CD4-positive, alpha-beta T cell treated with Interleukin-15 for 1 hour (primary cell): ENCODE measurements at places on chromosomes 2 and 18.

- no peak for DNase-seq
These were observed 58.0 kb upstream of the ZBTB7C start for GRCh38 chr18:48467231-48467630.

- DNase-seq, result no peak
These were observed 66.0 kb downstream of the DIS3L2 start for GRCh38 chr2:232027530-232027929.

DNA sequence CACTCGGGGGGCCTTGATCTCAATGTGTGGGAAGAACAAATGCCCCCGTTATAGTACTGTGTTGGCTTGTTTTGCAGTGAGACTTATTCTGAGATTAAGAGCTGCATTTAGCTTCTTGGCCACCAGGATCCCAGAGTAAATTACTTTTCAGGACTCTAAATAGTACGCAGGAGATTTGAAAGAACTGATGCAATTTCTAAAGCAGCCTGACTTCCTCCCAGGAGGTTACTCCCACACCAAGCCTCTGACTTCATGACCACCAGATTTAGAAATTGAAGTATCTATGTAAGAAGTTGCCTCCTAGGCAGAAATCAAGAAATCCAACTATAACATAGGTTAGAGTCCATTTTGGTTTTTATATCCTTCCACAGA, 67.0 kb downstream of the FEZ2 start:
- DNase-seq, result no peak

- no peak for DNase-seq
These were observed 51.2 kb upstream of the CREB1 start for GRCh38 chr2:207478572-207478971.

DNA sequence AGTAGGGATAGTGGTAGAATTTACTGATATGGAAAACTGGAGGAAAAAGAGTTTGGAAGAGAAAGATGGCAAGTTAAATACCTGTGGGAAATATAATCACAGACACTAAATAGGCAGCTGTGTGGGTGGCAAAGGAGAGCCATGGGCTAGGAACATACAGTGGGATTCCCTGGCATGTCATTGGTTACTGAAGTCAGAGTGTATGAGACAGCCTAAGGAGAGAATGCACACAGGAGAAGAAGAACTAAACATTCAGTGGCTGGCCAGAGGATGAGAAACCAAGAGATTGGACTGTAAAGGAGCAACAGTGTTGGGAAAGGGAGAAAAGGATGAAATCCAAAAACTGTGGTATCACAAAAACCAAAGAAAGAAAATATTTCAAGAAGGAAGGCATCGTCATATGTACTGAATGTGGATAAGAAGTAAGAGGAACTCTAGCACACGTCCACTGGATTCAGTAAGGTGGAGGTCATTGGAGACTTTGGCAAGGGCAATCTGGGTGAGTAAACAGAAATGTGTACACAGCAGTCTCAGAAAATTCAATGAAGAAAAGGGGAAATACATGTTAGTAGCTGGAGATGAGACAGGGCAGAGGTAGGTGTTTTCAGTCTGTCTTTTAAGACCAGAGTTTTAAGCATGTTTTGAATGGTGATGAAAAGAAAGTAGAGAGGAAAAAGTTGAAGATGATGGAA, 83.3 kb downstream of the SPIRE1 start:
- no peak for DNase-seq

DNA sequence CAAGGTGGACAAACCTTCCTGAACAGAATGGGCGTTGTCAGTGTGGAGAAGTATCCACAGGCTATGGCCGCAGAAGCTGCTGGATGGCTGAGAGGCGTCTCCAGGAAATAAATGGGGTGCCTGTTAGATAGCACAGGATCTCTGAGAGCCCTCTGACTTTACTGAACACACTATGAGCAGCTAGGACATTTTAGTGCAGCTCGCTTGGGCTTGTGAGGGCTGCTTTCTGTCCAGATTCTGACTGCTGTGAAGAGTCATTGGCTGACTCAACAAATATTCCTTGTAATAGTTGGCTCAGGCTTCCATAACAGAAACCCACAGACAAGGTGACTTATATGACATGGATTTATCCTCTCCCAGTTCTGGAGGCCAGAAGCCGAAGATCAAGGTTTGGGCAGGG, 100.2 kb upstream of the SNTG2 start:
- DNase-seq, result no peak

- no peak for DNase-seq
These were observed 130.4 kb upstream of the ZFP36L2 start for GRCh38 chr2:43356774-43357173.

- no peak for DNase-seq
These were observed 87.9 kb downstream of the IRS1 start for GRCh38 chr2:226711606-226712296.

DNA sequence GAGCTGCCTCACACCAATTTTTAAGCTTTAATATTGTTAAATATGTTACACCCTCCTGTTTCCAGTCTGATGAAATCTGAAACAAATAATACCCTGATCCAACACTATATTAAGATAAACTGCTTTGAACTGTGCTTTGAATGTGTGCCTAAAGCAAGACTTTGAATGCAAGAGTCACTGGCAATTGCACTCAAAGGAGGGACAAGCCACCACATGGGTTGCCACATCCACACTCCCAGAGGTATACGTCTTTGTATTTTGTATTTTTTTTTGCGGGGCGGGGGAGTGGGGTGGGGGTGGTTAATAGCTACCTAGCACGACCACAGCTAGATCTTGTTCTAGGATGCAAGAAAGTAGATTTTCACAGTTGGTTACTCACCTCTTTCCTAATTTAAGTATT, 1.8 kb upstream of the ZEB2 start:
- DNase-seq, result no peak

- peak; percentile 14 for DNase-seq
These were observed 22.3 kb upstream of the GPR17 start for GRCh38 chr2:127623388-127624319.

GRCh38 chr18:32851936-32852335, 79.1 kb upstream of the KLHL14 start:
- no peak for DNase-seq

- no peak for DNase-seq
These were observed 36.3 kb downstream of the SMAD4 start for GRCh38 chr18:51066273-51066672.

DNA sequence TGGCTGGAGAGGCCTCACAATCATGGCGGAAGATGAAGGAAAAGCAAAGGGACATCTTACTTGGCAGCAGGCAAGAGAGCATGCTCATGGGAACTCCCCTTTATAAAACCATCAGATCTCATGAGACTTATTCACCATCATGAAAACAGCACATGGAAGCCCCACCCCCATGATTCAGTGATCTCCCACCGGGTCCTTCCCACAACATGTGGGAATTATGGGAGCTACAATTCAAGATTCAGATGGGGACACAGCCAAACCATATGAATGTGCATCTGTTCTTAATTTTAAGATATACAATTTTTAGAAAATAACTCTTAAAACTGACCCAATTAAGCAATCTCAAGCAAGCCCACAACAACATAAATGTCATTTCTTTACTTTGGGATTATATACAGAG, 12.6 kb downstream of the C18orf63 start:
- DNase-seq, result no peak

DNA sequence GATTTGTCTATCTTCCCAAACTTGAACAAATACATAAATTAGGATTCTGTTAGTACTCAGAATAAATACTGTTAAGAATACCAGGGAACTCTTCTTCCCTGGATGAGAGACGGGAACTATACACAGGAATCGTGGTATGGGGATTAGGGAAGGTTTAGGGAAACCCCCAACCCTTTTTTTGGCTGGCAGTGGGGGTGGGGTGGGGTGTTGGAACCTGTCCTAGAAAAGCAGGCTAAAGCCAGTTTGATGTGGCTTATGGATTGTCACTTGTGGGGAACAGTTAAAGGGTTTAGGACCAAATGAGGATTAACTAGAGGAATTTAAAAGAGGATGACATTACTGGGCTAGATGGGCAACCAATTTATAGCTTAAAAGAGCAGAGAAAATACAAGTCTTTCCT, 1.8 kb downstream of the SLC4A10 start:
- DNase-seq, result no peak

- DNase-seq, result no peak
These were observed 33.8 kb downstream of the KCNS3 start for GRCh38 chr2:17912266-17912691.

- DNase-seq, result peak; percentile 27
These were observed 69.8 kb downstream of the BCL2 start for GRCh38 chr18:63249771-63250170.

GRCh38 chr18:59907660-59908059, 7.9 kb downstream of the PMAIP1 start:
- no peak for DNase-seq

- DNase-seq, result no peak
These were observed 27.5 kb downstream of the OSBPL1A start for GRCh38 chr18:24370120-24370519.

- no peak for DNase-seq
These were observed 146.9 kb downstream of the CERS6 start for GRCh38 chr2:168602846-168603401.

GRCh38 chr2:19854596-19855541, 46.9 kb downstream of the TTC32 start:
- no peak for DNase-seq

GRCh38 chr2:64992218-64992617, 3.0 kb downstream of the SLC1A4 start:
- DNase-seq, result no peak

DNA sequence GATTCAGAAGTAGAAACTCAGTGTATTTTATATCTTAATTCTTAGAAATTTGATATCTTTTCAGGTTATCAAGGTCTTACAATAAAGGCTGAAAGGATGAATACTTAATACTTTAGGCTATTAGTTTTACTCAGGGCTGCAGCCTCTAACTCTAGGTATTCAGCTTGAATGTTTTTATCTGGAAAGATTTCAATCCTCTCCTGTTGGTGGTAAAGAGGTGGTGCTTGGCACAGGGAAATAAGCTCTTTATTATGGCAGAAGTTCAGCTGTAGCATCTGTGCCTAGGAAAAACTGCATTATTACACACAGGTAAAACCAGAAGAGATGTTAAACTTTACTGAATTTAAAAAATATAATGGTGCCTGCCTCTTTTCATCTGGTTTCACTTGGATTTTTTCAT, 11.1 kb downstream of the ACVR2A start:
- no peak for DNase-seq

GRCh38 chr18:56721031-56721430, 69.9 kb downstream of the WDR7 start:
- no peak for DNase-seq

DNA sequence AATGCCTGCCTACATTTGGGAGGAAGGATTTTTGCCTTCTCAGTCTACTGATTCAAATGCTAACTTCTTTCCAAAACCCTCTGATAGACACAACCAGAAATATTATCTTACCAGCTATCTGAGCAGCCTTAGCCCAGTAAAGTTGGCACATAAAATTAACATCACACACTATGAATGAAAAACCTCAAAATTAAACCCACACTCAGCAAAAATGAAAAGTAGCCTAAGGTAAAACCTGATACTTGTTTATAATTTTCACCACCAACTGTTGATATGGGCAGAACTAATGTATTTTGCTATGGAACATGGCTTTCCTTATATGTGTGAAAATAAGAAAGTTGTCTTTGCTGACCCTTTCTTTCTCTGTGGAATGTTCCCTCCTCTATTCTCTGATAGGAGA, 226.0 kb downstream of the DPP10 start:
- no peak for DNase-seq

- no peak for DNase-seq
These were observed 36.4 kb downstream of the REEP1 start for GRCh38 chr2:86301009-86301408.

- no peak for DNase-seq
These were observed 88.6 kb upstream of the ID2 start for GRCh38 chr2:8593243-8593642.

DNA sequence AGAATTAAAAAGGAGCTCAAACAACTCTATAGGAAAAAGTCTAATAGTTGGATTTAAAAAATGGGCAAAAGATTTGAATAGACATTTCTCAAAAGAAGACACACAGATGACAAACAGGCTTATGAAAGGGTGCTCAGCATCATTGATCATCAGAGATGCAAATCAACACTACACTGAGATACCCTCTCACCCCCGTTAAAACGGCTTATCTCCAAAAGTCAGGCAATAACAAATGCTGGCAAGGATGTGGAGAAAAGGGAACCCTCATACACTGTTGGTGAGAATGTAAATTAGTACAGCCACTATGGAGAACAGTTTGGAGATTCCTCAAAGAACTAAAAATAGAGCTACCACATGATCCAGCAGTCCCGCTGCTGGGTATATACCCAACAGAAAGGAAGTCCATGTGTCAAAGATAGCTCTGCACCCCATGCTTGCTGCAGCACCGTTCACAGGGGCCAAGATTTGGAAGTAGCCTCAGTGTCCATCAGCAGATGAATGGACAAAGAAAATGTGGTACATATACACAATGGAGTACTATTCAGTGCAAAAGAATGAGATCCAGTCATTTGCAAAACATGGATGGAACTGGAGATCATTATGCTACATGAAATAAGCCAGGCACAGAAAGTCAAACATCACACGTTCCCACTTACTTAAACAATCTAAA, 46.7 kb upstream of the B3GNT7 start:
- no peak for DNase-seq

DNA sequence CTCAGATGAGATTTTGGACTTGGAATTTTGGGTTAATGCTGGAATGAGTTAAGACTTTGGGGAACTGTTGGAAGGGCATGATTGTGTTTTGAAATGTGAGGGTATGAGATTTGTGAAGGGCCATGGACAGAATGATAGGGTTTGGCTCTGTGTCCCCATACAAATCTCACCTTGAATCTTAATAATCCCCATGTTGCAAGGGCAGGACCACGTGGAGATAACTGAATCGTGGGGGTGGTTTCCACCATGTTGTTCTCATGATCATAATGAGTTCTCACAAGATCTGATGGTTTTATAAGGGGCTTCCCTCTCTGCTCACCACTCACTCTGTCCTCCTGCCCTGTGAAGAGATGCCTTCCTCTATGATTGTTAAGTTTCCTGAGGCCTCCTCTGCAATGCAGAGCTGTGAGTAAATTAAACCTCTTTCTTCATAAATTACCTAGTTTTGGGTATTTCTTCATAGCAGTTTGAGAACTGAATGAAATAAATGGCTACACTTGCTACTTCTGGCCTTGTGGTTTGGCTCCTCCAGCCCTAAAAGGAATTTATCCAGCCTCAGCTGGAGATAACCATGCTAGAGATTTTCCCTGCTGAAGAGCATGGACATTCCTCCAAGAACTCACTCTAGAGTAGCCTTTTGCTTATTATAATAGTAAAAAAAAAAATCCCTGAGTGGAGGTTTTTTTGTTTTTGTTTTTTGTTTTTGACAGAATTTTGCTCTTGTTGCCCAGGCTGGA, 144.3 kb upstream of the TFPI start:
- no peak for DNase-seq
